ENCODE measurements at places on chromosomes 12 and 14.

DNA sequence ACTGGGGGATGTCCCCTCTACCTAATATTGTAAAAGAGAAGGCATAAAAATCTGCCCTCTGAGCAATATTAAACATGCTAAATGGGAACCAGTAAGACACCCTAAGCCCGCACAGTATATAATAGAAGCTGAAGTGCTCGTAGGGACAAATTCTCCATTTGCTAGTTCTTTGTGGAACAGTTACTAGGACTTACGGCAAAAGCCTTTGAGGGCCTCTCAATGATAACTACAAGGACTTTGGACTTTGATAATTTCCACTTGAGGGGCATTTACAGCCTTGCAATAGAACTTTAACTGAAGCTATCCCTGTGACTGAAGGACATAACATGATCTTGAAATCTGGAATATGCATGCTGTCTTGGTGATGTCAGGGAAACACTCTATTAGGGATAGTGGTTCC, 111.5 kb upstream of the IFNG-AS1 start:
- no peak for DNase-seq

- no peak for DNase-seq
Measured at GRCh38 chr12:68231229-68231628, 5.6 kb upstream of the IL26 start.

DNA sequence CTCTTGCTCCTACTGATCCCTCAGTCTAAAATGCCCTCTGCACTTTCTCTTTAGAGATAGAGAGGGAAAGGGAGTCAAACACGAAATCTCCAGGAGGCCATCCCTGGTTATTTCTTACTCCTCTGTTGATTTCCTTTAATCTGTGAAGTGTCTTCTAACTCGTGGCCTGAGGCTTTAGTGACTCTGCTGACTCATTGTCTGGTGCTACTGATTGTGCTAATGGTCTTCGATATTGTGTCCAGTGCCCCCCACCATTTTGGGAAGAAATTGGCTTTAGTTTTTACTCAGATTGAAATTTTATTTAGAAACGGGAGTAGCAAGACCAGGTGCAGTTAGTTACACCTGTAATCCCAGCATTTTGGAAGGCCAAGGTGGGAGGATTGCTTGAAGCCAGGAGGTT, 839 bp downstream of the CLEC9A start:
- no peak for DNase-seq

DNA sequence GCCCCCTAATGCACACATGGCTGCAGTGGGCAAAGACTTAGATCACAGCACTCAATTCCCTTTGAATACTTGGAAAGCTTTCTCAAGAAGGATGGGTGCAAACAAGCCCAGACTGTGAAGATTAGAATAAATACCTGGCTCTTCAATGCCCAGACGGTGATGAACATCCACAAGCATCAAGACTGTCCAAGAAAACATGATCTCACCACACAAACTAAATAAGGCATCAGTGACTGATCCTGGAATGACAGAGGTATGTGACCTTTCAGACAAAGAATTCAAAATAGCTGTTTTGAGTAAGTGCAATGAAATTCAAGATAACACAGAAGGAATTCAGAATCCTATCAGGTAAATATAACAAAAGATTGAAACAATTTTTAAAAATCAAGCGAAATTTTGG, 43.8 kb upstream of the ZDHHC17 start:
- DNase-seq, result no peak

DNA sequence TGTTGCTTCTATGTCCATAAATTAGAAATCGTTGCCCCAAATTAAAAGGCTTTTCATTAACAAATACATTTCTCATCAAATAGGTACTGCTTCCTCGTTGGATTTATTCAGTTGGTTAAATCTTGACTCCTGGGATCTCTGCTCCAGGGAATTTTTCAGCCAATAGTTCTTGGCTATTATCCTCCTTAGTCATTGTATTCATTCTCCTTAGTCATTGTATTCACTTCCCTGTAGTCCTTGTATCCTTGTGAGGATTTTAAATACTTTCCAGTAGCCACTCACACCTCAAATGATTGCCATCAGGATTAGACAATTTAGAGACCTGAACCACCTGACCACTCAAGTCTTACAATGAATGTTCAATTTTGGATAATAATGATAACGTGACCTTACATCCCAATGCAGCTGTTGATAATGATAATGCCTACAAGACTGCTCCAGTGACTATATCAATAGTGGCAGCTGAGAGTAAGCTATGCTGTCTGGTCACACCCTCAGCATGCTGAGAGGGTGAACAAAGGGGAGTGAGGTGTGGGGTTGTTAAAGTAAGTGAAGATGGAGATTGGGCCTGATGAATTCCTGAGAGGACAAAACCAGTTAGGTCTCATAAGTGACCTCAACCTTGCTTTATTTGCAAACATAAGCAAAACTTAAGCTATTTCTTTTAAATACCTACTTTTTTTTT, 193.7 kb upstream of the RTL1 start:
- no peak for DNase-seq

DNA sequence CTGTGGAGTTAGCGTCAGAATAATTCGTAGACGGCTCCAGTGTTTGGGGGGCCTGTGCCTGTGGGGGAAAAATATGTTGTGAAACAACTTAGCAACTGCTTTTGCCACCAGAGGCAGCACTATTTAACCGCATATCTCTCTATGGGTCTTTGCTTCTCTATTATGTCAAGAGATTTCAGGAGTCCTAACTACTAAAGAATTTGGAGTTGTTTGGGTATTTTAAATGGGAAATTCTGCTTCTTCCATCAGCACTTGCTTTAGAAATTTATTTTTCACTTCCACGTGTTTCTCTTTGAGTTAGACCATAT, 594 bp upstream of the CLEC14A start:
- no peak for DNase-seq

DNA sequence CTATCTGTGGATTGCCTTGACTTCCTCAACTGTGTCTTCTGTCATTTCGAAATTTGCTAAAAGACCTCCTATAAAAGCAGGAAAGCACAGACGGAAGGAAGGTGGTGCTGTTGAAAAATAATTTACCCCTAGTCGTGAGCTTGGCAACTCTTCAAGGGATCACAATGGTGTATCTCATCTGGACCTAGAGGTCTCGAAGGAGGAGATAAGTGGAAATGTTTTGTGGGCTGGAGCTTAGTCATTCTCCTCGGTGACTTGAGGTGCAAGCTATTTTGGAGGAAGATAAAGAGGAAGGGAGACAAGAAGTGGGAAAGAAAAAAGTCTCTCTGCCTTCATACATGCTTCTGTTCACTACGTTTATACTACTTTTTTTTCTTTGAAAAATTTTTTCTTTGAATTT, 89.9 kb downstream of the FLRT2 start:
- no peak for DNase-seq

DNA sequence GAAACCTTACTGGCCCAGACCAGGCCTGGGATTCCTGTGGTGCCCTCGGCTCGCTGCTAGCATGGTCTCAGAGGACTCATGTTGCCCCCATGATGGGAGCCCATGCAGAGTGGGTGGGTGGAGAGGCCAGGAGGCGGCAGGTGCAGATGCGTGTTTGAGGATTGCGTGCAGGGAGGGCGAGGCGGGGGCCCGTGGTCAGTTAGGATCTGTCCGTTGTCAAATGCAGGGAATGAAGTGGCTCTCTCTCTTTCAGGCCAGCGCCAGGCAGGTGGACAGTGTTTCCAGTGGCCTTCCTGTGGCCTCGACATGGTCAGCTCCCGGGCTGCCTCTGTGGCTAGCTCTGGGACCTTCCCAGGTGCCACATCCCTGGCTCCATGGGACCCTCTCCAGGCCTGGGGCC, 39.3 kb upstream of the DLK1 start:
- no peak for DNase-seq

- DNase-seq, result no peak
Measured at GRCh38 chr14:77908847-77909246, 108.9 kb downstream of the ADCK1 start.

- DNase-seq, result no peak
Measured at GRCh38 chr12:49188201-49188915, 522 bp downstream of the TUBA1A start.

DNA sequence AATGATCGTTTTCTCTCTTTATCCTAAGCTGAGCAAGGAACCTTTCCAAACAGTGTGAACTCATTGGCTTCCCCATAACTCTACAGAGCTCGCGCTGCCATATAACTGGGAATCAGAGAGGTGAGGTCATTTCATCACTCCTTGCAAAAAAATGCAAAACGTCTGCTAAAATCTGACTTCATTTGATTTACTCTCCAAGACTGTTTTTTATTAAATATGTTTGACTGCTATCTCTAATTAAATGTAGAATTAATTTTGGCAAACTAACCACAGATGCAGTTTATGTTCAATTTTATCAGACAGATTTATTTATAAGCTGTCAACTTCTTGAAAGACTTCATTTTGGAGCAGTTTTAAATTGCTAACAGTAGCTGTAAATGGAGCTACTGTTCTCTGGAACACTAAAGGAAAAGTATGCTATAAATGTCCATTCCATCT, 131.6 kb upstream of the SOX5 start:
- no peak for DNase-seq

DNA sequence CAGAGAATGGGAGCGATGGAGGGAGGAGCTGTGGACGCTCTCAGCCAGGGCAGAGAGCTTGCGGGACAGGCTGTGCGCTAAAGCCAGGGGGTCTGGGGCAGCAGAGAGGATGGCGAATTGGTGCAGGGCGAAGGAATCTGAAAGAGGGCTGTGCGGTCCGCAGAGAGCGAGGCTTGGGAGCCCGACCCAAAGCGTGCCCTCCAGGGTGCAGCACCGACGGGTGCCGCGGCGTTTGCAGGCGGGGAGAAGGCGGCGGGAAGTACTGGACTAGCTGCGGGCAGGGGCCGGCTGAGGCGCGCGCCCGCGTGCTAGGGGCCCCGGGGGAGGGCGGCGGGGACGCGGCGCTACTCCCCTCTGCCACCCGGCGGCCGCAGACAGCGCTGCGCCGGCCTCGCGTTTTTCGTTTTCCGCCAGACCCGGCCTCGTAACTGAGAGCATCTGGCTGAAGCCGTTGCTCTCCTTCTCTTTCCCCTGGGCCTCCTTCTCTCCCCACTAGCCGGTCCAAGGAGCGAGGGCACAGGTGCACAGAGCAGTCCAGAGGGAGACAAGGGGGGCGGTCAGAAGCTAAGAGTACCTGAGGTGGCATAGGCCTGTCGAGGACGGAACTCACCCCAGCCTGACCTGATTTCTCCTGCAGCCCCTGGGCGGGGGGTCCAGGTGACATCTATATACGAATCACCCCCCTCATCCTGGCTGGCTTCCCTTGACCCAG, 24.9 kb downstream of the SLC6A12 start:
- peak; percentile 52 for DNase-seq

DNA sequence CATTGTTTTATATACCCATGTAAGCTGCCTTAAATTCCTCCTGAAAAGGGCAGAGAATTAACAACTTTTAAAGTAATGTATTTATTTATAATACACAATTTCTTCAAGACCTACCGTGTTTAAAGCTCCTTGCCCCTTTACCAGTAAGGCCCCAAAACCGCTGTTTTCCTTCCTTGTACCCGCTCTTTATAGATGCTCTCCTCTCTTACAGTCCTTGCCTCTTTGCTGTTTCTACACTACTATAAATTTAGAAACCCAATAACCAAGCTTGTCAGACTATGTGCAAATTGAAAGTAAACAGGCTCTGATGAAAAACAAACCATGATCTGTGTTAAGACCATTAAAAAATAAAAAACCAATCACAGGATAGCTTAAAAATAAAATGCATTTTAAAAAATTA, 3.9 kb downstream of the MPHOSPH9 start:
- DNase-seq, result no peak

DNA sequence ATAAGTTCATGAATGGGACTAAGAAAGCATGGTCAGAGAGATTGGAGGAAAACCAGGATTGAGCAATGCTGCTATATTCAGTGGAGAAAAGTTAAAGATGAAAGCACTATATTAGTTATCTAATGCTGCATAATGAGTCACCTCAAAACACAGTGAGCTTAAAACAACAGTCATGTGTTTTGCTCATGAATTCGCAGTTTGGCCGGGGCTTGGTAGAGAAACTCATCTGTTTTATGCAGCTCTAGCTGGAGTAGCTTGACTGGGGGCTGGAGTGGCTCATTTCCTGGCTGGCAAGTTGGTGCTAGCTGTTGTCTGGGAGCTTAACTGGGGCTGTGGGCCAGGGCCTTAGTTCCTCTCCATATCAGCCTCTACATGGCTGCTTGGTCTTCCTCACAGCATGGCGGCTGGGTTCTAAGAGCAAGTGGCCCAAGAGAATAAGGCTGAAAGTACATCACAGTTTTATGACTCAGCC, 90.1 kb downstream of the ADCK1 start:
- DNase-seq, result no peak

GRCh38 chr12:12201274-12201758, 65.5 kb downstream of the LRP6 start:
- no peak for DNase-seq

- no peak for DNase-seq
Measured at GRCh38 chr12:105935106-105935505, 203.6 kb downstream of the NUAK1 start.

GRCh38 chr12:55696796-55697462, 10.8 kb downstream of the ITGA7 start:
- no peak for DNase-seq

- no peak for DNase-seq
Measured at GRCh38 chr12:50265770-50266524, 17.4 kb downstream of the LIMA1 start.

DNA sequence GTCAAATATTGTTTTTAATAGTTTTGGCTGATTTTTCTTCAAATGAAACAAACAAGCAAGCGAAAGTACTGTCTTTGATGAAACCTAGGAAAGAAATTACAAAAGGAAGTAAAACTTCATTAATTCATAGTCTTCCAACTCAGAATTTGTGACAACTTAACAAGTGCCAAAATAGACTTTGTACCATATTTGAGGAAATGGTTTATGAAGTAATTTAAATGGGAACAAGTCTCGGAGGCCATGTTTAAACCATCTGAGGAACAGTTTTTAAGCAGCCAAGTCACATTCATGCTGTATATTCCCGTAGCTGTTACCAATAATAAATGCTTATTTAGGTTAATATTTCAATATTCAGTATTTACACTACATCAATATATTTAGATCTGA, 745 bp upstream of the ARHGDIB start:
- DNase-seq, result no peak

GRCh38 chr12:24705216-24705615, 243.7 kb downstream of the BCAT1 start:
- no peak for DNase-seq

- DNase-seq, result no peak
Measured at GRCh38 chr12:121205491-121205890, 4.4 kb upstream of the P2RX4 start.

DNA sequence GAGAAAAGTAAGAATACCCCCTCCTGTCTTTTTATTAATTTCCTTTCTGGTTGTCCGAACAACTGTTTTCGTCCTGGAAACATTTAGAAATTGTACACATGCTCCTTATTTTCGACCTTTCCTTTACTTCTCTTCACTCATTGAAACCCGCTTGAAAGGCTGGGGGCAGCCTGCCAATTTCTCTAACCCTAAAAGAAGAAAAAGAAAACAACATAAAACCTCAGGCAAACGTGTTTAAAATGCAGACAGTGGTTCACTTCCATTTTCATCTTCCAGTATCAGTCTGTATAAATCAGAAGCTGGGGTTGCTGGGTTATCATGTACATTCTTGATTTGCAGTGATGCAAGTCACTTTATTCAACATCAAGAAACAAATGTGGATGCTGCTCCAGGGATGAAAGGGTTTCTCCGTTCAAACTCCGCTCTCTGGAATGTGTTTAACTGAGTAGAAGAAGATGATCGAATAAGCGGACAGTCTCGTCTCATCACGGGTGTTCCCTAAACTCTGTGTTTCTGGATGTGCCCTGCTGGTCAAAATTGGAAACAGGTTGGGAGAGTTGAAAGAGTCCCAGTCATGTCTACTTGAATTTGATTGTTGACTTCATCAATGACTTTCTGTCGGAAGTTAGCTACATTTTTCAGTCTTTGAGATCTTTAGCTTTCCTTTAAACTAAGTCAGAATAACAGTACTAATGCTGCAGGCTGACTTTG, 1042.2 kb downstream of the BCL11B start:
- DNase-seq, result no peak

- DNase-seq, result no peak
Measured at GRCh38 chr14:77707355-77707723, 484 bp downstream of the ALKBH1 start.
